ENCODE measurements at places on chromosomes 12 and 14. TPM values are rescaled to one million over a fixed set of nuclear protein-coding genes. Genes with fewer than 3 reads are reported as not detected.

DNA sequence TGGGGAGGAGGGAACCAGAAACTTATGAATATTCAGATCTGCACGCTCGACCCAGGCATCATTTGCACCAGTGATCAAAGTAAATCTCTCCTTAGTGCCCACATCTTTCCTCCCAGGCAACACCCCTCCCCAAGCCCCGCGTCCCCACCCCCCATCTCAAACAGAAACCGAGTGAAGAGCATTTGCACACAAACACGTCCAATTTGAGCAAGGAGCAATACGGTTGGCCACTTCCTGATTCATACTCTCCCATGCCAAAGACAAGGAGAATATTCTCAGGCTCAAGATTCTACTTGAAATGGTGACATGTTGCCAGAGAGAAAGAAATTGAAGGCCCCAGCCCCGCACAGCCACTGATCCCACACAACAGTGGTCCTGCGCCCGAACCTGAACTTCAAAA, 7.1 kb downstream of the FOXN3 start:
- no peak for ATAC-seq

GRCh38 chr14:56195704-56196103, 77.5 kb downstream of the PELI2 start:
- peak; percentile 77 for ATAC-seq

GRCh38 chr14:58740379-58740935, 102.7 kb downstream of the DACT1 start:
- ATAC-seq, result no peak

DNA sequence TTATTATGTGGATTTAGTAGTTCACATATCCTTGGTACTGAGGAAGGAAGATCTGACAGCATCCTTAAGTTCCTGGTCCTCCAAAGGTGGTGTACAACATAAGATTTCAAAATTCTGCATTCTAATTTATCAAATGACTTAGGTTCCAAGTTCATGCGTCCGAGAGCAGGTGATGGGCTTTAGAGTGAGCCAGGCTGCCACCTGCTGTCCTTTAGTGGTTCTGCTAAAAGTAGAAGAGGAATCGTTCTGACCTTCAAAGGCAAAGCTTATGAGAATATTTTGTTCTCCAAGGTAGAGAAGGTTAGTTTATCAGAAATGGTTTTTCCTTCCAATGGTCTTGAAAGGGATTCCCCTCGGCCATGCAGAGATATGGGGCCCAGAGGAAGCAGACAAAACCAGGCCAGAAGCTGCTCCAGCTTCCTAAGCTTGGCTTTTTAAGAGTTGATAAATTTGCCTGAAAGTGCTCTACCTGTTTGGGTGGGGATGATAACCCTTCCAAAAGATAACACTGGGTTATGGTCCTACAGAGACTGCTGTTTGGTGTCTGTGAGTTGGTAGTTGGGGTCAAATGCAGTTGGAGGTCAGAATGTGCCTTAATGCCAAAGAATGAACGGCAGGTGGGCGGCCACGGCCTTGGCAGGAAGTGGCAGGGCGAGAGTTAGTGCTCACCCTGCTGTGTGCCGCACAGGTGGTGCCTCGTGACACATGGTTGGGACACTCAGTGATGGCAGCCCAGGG, 29.1 kb upstream of the LRTM2 start:
- ATAC-seq, result no peak

- no peak for ATAC-seq
Measured at GRCh38 chr12:131122631-131123030, 168.9 kb downstream of the ADGRD1 start.

DNA sequence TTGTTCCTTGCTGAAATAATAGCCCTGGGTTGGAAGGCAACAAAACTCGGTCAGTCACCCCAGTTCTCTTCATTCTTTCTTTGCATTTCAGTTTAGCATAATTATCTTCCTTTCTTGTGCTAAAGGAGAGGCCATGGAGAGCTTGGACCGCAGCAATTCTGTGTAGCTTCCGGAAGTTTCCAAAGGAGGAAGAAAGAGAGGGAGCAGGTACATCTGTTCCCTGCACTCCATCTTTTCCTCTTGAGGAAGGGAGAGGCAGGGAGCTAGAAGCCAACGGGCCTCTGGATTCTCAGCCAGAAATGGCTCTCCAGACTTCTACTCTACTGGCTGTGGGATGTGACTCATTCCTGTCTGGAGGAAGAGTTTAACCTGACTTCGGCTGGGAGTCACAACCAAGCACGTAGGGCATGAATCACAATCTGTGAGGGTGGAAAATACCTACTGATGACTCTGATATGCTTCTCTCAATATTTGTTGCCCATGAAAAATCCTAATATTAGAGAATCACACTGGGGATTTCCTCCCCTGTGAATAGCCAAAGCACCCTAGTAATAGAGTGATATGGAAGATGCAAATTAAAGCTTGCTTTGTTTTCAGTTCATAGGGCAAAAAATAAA, 17.0 kb downstream of the ANO6 start:
- ATAC-seq, result peak; percentile 79

DNA sequence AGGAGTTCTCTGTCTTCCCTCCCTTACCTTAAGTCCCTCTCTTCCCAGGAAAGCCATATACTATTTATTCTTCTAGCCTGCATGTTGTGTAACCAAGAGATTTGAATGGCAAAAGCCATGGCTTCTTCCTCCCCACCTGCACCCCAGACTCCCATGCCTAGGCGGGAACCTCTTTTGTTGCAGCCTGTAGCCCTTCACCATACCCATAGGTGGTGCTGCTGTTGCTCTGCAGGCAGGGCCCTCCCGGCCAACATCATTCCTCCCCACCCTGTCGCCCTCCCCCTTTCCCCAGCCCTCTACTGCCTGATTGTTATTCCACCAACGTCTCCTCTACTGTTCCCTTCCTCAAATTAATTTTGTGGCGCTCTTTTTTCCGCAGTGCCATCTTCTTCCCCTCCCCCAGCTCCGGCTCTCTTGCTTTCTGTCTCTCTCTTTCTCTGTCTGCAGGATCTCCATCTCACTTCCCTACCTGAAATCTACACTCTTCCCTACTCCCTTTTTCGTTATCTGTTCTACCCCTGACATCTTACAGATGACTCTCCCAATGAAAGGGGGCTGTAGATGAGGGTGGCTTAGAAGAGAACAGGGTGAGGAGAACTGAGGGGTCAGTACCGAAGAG, 13.8 kb downstream of the NGDN start:
- peak; percentile 88 for ATAC-seq

DNA sequence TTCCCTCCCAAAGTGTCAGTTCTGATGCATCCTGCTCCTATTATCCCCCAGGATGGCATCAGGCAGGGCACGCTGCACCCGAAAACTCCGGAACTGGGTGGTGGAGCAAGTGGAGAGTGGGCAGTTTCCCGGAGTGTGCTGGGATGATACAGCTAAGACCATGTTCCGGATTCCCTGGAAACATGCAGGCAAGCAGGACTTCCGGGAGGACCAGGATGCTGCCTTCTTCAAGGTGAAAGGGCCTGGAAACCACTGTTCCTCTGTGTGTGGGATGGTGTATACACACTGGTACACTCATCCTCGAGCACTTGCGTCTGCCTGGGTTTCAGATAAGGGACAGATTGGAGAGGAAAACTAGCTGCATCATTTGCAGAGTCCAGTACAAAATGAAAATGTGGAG, 1.0 kb downstream of the IRF9 start:
- ATAC-seq, result no peak

DNA sequence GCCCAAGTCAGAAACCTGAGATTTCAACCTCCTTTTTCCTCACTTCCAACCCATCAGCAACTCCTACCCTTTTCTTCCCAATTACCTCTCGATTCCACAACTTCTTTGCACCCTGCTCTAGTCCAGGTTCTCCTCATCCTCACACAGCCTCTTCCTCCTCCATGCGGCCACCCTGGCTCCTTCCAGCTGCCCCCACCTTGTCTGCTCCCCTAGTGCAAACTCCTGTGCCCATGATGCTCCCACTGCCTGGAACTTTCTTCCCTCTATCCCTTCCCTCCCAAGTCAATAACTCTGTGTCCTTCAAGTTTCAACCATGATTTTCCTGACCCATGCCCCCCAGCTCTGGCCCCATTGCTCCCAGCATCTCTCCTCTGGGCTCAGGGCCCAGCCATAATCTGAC, 17.3 kb downstream of the SELPLG start:
- no peak for ATAC-seq

GRCh38 chr14:32572867-32573150, 243.7 kb downstream of the AKAP6 start:
- no peak for ATAC-seq

- no peak for ATAC-seq
Measured at GRCh38 chr12:21118760-21119159, 12.2 kb upstream of the SLCO1B1 start.

The TCTN1 gene
- 44.1 TPM for total RNA-seq

The KCTD10 gene
- total RNA-seq, result 44.7 TPM

The POTEM gene
- total RNA-seq, result not detected

The SIX4 gene
- 15.4 TPM for total RNA-seq

The CATSPERB gene
- total RNA-seq, result 0.62 TPM

The CS gene
- total RNA-seq, result 103 TPM

The OASL gene
- total RNA-seq, result not detected

The FAM181A gene
- not detected for total RNA-seq

The BIN2 gene
- total RNA-seq, result not detected
